ENCODE measurements at places on chromosomes 16 and 17. TPM values are rescaled to one million over a fixed set of nuclear protein-coding genes. Genes with fewer than 3 reads are reported as not detected.

Gene NT5C
- 96.3 TPM for polyA plus RNA-seq

Gene TMIGD1
- polyA plus RNA-seq: not detected

Gene C17orf78
- not detected for polyA plus RNA-seq

Gene HELZ
- polyA plus RNA-seq: 5.9 TPM

Gene CFAP97D1
- polyA plus RNA-seq: 0.02 TPM

Gene CHST4
- polyA plus RNA-seq: 0.92 TPM

Gene CCL17
- polyA plus RNA-seq: 39.3 TPM

Gene TERB1
- not detected for polyA plus RNA-seq

Gene CASKIN2
- polyA plus RNA-seq: 26.1 TPM

Gene PLA2G10
- polyA plus RNA-seq: 10.1 TPM

Gene FBXW10
- 0.20 TPM for polyA plus RNA-seq

Gene ZSCAN10
- 0.02 TPM for polyA plus RNA-seq

Gene CACNG1
- 0.05 TPM for polyA plus RNA-seq

All from lung (tissue), 17 donors.